ENCODE measurements at places on chromosomes 5 and 9. TPM values are rescaled to one million over a fixed set of nuclear protein-coding genes. Genes with fewer than 3 reads are reported as not detected.
A peak's percentile ranks its signal among the peaks of the same experiment; 100 is the strongest.

DNA sequence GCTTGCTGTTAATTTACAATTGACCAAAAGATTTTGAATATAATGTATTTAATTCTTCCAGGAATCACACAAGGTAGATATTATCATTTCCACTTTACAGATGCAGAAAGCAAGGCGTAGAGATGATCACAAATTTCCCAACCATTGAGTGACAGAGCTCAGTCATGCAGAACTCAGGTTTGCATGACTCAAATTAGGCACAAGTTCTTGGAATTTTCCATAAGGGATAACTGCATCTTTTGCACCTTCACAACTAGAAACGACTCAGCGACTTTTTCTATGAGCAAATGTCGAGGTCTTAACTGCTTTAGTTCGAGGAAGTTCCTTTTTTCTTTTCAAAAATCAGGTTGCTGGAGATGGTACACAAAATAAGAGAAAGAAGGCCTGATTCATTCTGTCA lies 265.5 kb upstream of the PAPPA start:
- no peak for DNase-seq

DNA sequence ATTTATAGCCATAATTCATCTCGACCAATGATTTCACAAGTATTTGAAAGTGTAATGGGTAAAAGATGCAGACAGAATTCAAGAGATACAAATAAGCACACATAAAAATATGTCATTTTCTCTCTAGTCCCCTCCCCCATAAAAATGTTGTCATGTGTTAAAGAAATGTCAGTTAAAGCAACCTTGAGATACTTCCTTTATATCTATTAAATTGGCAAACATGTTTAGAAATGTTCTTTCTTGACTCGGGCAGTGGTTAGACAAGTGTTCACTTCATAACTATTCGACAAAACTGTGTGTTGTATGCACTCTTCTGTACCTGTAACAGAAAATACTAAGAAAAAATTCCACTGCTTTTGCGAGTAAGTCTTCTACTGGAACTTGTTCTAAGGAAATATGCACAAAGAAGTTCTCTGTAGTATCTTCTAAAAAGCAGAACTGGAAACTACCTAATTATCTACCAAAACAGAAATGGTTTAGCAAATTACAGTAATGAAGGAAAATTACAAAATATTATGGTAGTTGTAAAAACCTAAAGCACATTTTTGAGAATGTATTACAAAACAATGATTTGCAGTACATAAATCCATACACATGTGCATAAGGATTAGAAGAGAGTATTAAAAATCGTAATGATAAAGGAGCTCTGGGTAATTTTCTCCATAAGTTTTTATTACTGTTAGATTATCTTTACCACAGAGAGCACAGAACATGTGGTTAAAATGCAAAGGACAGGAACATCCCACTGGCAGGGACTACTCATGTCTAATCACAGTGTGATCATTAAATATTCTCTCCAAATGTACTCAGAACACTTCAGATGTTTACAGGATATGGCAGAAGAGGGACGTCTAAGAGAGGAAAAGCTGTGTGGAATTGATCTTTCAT lies 35.9 kb downstream of the FBXW2 start:
- no peak for DNase-seq

The KLF4 gene
- polyA plus RNA-seq, result 69.8 TPM

DNA sequence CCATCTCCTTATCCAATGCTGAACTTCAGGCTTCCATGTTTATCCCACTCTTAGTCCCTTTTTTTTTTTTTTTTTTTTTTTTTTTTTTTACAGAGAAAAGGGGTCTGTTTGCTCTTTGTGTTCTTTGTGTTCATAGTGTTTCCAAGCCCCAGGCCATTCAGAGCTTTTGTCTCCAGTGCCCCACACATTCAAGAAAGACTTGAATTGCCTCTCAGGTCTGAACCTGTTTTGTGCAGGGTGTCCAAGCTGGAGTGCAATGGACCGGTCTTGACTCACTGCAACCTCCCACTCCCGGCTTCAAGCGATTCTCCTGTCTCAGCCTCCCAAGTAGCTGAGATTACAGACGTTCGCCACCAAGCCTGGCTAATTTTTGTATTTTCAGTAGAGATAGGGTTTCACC lies 191.2 kb downstream of the PALM2AKAP2 start:
- no peak for DNase-seq

DNA sequence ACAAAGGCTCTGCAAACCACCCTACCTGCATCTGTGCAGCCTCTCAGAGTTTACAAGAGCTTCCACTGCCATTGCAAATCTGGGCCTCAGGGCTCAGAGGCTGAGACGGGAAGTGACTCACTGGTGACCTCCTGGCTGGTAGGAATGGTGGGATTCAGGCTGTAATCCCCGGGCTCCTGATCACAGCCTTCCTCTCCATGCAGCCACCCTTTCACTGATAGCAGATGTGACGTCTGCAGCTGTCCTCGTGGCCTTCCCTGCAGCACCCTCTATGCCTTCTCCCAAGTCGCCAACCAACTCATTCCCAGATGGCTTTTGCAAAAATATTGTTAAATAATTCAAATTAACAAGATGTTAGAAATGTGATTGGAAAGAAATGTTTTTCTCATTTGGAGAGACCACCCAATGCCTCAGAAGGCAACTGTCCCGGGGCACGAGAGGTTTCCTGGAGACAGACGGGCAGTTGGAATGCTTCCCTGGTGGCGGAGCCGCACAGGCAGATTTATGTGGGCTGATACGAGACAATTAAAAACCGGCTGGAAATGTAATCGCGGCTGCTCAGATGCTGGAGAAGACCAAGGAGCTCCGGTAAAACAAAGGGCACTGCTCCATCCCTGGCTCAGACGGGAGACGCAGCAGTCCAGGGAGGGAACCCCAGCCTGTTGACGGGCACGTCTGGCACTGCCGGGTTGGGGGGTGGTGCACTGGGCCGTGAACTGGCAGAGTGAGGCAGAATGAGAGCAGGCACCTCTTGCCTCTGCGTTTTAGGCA lies 34.4 kb upstream of the SLC25A51 start:
- DNase-seq, result peak; percentile 73

GRCh38 chr9:131744171-131744719 lies 4.4 kb upstream of the RAPGEF1 start:
- DNase-seq, result no peak

- DNase-seq, result no peak
These were observed 151.2 kb downstream of the SNCAIP start for GRCh38 chr5:122463221-122463620.

- DNase-seq, result no peak
These were observed 997.5 kb upstream of the CTNND2 start for GRCh38 chr5:12901696-12902095.

- DNase-seq, result no peak
These were observed 34.1 kb upstream of the RAI14 start for GRCh38 chr5:34622098-34622400.
